ENCODE measurements at places on chromosomes 6 and 20. TPM values are rescaled to one million over a fixed set of nuclear protein-coding genes. Genes with fewer than 3 reads are reported as not detected.

GRCh38 chr20:4697189-4697830, 24.4 kb upstream of the PRND start:
- DNase-seq = no peak

DNA sequence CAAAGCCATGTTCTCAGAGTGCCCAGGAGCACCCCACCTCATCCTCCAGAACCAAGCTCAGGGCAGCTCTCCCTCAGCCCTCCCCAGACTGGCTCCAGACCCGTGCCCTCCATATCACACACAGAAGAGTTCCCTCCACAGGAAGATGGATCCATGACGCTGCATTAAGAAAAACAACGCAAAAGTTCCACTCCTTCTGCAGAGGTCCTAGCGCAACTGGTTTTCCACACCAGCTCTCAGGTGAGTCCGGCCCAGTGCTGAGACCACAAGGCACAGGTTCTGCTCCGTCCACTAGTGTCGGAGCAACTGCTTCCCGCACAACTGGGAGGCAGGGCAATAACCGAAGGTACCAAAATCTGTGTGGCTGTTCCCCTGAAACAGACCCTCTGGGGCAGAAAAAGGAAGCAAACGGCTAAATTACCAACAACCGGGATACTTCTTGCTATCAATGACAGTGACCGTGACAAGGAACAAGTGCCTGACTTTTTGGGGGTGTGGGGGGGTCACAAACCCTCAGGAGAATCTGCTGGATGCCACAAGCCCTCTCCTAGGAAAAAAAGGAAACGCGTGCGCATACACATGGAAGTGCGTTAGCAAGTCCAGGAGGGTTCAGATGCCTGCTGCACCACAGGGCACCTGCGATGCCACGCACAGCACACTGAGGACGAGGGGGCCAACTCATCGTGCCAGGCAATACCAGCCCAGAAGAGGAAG, 49.2 kb downstream of the MYH7B start:
- DNase-seq = peak; percentile 41

- no peak for DNase-seq
Measured at GRCh38 chr6:70652216-70652615, 15.5 kb upstream of the SMAP1 start.

DNA sequence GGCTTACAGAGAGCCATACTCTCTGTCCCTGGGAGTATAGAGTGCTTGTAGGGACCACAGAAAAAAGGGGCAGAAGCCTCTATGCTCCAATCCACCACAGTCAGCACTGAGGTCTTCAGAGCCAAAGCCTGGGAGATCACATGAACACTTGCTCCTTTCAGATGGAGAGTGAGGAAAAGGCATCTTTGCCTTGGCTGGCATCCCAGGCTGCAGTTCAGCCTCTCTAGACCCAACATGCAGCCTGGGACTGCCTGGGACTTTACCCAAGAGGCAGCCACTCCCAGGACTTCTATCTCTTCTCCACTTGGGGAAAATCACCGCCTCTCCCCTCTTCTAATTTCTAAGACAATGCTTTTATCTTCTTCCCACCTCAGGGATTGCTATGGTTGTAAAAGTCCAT, 46.5 kb upstream of the MYLIP start:
- DNase-seq = no peak

GRCh38 chr20:31602431-31602778, 2.7 kb upstream of the ID1 start:
- no peak for DNase-seq

ABHD16B gene
- not detected for total RNA-seq

Data from Right ventricle myocardium inferior (tissue), 1 donor.